ENCODE measurements at places on chromosomes 2 and 18. TPM values are rescaled to one million over a fixed set of nuclear protein-coding genes. Genes with fewer than 3 reads are reported as not detected.
A peak's percentile ranks its signal among the peaks of the same experiment; 100 is the strongest.

The PTPN18 gene
- total RNA-seq = 67.2 TPM

The ERBB4 gene
- not detected for total RNA-seq

The STAT4 gene
- 114 TPM for total RNA-seq

The SP110 gene
- total RNA-seq = 123 TPM

GRCh38 chr2:172924097-172924660 lies 151.5 kb upstream of the MAP3K20 start:
- H3K4me1 ChIP-seq = no peaks in the 10 kb centered on the region
- H3K4me3 ChIP-seq = no peak overlapping the region
- H3K27ac ChIP-seq = no peak overlapping the region
- no peak for DNase-seq
- H3K36me3 ChIP-seq = no peaks in the 10 kb centered on the region

- DNase-seq = no peak
- H3K36me3 ChIP-seq = no peaks in the 10 kb centered on the region
- H3K4me3 ChIP-seq = peak overlapping the region; percentile 48
- no peaks in the 10 kb centered on the region for H3K27me3 ChIP-seq
- peaks cover 32% of the 10 kb centered on the region for H3K4me1 ChIP-seq
These were observed 24.2 kb upstream of the TANK start for GRCh38 chr2:161135951-161136593.

GRCh38 chr2:121243821-121244460 lies 41.1 kb downstream of the TFCP2L1 start:
- no peaks in the 10 kb centered on the region for H3K4me1 ChIP-seq
- H3K36me3 ChIP-seq = no peaks in the 10 kb centered on the region
- no peak overlapping the region for H3K4me3 ChIP-seq
- H3K27ac ChIP-seq = no peak overlapping the region
- DNase-seq = no peak

GRCh38 chr2:234288974-234289455 lies 207.9 kb downstream of the ARL4C start:
- H3K4me1 ChIP-seq = peaks cover 56% of the 10 kb centered on the region
- no peaks in the 10 kb centered on the region for H3K36me3 ChIP-seq
- H3K27me3 ChIP-seq = no peaks in the 10 kb centered on the region
- H3K27ac ChIP-seq = peak overlapping the region; percentile 97

GRCh38 chr2:192068966-192069365 lies 125.8 kb downstream of the TMEFF2 start:
- H3K4me1 ChIP-seq = peaks cover 14% of the 10 kb centered on the region
- no peak overlapping the region for H3K27ac ChIP-seq
- no peak for DNase-seq
- H3K27me3 ChIP-seq = no peaks in the 10 kb centered on the region
- H3K36me3 ChIP-seq = no peaks in the 10 kb centered on the region

DNA sequence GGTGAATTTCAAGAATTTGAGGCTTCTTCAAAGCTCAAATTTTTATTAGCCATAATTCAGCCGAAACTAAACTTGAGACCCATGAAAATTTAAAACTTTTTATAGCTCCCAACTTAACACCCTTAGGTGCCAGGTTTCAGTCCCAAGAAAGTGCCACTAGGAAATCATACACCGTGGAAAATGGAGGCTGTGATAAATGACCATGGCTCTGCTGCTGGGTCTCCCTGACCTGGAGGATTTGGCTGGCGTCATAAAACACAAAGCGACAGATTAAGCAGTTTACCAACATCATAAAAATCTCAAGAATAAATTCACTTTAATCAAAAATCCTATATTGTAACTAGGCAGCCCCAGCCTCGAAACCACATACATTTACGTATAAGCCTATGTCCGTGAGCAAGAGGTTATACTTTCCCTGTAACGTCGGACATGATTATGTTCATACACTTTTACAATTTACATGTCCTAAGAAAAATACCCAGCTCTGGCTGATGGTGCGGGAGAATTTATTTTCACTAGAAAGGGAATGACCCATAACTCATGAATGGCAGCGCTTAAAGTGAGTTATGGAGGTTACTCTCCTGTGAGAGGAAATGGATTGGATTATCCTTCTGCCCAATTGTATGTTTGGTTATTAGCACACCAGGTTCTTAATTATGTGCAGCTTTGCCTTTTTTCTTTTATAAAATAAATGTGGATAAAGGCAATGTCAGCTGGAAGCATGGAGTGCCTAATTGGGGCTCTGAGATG lies 329.4 kb downstream of the AGPS start:
- H3K4me3 ChIP-seq = no peak overlapping the region
- no peak overlapping the region for H3K27ac ChIP-seq
- no peaks in the 10 kb centered on the region for H3K36me3 ChIP-seq
- H3K27me3 ChIP-seq = no peaks in the 10 kb centered on the region

DNA sequence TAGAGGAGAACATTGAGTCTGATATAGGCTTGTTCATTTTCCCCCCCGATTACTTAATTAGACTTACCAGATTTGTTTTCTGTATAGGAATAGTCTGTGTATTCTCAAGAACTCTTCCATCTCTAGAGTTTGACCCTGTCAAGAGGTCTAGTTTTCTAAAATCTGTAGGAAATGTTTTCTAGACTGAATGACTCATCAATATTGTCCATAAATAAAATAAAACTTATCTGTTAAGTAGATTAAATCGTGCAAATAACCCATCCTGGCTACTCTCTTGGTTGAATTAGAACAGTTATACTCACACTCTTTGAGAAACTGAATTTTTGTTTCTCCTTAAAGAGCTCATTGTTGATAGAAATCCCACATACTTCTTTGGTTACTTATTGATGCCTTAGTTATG lies 299.2 kb upstream of the CWC22 start:
- no peaks in the 10 kb centered on the region for H3K36me3 ChIP-seq
- H3K27me3 ChIP-seq = no peaks in the 10 kb centered on the region
- H3K27ac ChIP-seq = no peak overlapping the region
- no peaks in the 10 kb centered on the region for H3K4me1 ChIP-seq

GRCh38 chr2:39150890-39151497 lies 30.1 kb upstream of the SOS1 start:
- H3K36me3 ChIP-seq = no peaks in the 10 kb centered on the region
- no peaks in the 10 kb centered on the region for H3K27me3 ChIP-seq
- H3K4me3 ChIP-seq = no peak overlapping the region

DNA sequence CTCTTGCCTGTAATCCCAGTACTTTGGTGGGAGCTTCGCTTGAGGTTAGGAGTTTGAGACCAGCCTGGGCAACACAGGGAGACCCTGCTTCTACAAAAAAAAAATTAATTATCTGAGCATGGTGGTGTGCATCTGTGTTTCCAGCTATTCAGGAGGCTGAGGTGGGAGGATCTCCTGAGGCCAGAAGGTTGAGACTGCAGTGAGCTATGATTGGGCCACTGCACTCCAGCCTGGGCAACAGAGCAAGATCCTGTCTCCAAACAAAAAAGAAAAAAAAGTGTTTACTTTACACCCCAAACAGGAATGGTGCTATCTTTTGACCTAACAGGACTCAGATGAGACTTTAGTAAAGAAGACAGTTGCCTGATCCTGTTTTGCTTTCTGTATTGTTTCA lies 35.6 kb downstream of the MAL start:
- no peak overlapping the region for H3K4me3 ChIP-seq
- no peak for DNase-seq
- no peaks in the 10 kb centered on the region for H3K36me3 ChIP-seq
- peaks cover 38% of the 10 kb centered on the region for H3K4me1 ChIP-seq
- no peaks in the 10 kb centered on the region for H3K27me3 ChIP-seq

DNA sequence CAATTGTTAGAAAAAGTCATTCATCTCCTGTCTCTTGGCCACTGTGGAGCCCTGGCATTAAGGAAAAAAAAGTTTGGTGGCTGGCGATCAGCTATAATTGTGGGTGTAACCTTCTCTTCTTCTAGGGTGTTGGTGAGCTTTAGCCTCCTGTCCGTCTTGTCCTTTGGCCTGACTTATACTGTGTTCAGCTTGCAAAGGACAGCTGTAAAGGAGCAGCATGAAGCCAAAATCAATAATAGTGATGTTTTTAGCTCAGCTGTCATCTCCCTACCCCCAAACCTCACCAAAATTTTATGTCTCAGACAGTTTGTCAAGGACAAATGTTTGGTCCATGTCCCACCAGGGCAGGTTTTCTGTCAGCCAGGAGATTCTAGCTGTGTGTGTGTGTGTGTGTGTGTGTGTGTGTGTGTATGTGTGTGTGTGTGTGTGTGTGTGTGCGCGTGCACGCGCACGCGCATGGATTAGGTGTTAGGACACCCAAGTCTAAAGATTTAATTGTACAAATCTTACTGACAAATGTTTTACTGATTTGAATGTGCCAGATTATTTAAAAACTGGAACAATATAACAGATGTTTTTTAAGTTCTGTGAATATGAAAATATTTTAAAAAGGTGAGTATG lies 109.2 kb downstream of the PTPRM start:
- no peak for DNase-seq
- H3K27me3 ChIP-seq = no peaks in the 10 kb centered on the region
- H3K36me3 ChIP-seq = no peaks in the 10 kb centered on the region
- H3K27ac ChIP-seq = no peak overlapping the region
- no peaks in the 10 kb centered on the region for H3K4me1 ChIP-seq
